Activated naive CD8-positive, alpha-beta T cell treated with anti-CD3 and anti-CD28 coated beads, Interleukin-2, amount 10 ng/mL, durations not matched to agents 7 days and 5 days (primary cell): ENCODE measurements at places on chromosomes 2 and 18. TPM values are rescaled to one million over a fixed set of nuclear protein-coding genes. Genes with fewer than 3 reads are reported as not detected.

The PPM1G gene
- total RNA-seq = 91.3 TPM

The CNOT11 gene
- total RNA-seq = 65.0 TPM

DNA sequence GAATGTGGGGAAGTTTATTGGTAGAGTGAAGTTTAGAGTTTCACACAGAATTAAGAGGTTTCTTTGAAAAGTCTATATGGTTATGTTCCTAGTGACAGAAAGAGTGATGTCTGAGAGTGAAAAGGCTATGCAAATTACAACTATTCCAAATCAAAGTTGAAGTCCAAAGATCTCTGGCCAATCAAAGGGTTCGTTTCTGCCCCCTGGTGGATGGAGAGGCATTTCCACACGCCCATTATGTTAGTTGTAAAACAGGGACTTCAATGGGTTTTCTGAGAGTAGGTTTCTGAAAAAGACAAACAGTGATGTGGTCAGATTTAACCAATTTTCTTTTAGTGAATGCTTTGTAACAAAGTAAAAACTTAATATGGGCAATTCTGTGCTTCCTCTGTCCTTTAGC lies 441.5 kb upstream of the POU3F3 start:
- H3K4me3 ChIP-seq = no peak overlapping the region
- no peak for DNase-seq
- H3K27ac ChIP-seq = no peak overlapping the region
- no peaks in the 10 kb centered on the region for H3K36me3 ChIP-seq
- H3K4me1 ChIP-seq = no peaks in the 10 kb centered on the region

GRCh38 chr2:151029406-151030157 lies 232.1 kb downstream of the RBM43 start:
- H3K4me1 ChIP-seq = peaks cover 3% of the 10 kb centered on the region
- H3K4me3 ChIP-seq = peak overlapping the region; percentile 4
- peaks cover 7% of the 10 kb centered on the region for H3K27me3 ChIP-seq

DNA sequence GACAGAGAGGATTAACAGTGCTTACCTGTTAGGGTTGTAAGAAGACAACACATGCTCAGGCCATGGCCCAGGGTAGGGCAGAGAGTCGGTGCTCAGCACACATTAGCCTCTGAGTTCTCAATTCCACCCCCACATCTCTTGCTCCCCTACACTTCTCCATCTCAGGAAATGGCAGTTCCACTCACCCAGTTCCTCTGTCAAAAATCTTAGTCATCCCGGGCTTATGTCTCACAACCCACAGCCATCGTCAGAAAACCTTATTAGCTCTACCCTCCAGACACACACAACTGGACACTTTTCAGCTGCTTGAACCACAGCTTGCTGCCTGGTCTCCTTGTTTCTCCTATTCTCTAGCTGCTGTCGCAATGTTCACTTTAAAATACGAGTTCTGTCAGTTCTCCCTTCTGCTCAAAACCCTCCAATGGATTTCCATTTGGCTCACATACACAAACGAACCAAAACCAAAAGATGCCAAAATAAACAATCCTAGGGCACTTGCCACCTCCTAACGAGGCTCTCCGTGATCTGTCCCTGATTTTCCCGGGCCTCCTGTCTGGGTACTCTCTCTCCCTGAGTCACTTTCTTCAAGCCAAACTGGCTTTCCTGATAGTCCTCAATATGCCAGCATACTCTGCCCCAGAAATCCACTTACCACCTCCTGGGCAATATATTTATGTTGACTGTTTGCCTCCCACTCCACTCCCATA lies 89.7 kb downstream of the KCTD1 start:
- H3K4me1 ChIP-seq = peaks cover 13% of the 10 kb centered on the region
- peaks cover 2% of the 10 kb centered on the region for H3K36me3 ChIP-seq
- DNase-seq = no peak
- no peaks in the 10 kb centered on the region for H3K27me3 ChIP-seq
- H3K4me3 ChIP-seq = no peak overlapping the region
- no peak overlapping the region for H3K27ac ChIP-seq
